ENCODE measurements at places on chromosomes 5 and 9. TPM values are rescaled to one million over a fixed set of nuclear protein-coding genes. Genes with fewer than 3 reads are reported as not detected.

DNA sequence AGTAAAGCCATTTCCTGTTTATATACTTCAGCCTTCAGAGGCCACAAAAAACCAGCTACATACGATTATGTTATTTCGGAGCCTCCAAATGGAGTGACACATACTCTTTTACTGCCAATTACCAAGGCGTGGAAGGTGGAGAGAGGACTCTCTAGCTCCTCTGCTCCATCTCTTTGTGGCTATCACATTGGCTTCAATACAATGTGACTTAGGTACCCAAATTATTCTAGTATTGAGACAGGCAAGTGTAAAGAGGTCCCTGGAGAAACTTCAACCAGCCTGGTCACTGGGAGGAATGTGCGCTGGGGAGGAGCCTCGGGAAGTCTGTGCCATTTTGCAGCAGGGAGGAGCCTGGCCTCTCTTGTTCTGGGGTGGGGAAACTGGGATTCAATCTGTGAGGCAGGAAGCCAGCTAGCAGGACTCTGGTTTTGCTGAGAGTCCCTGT lies 85.8 kb upstream of the TAS2R1 start:
- no peaks in the 10 kb centered on the region for H3K27me3 ChIP-seq
- DNase-seq = no peak
- H3K36me3 ChIP-seq = no peaks in the 10 kb centered on the region

GRCh38 chr9:100167915-100168654 lies 69.0 kb downstream of the INVS start:
- H3K4me3 ChIP-seq = no peak overlapping the region
- no peaks in the 10 kb centered on the region for H3K36me3 ChIP-seq
- no peak overlapping the region for H3K27ac ChIP-seq

GRCh38 chr5:11928909-11929308 lies 24.7 kb upstream of the CTNND2 start:
- H3K27me3 ChIP-seq = no peaks in the 10 kb centered on the region
- H3K4me3 ChIP-seq = no peak overlapping the region
- no peaks in the 10 kb centered on the region for H3K4me1 ChIP-seq

DNA sequence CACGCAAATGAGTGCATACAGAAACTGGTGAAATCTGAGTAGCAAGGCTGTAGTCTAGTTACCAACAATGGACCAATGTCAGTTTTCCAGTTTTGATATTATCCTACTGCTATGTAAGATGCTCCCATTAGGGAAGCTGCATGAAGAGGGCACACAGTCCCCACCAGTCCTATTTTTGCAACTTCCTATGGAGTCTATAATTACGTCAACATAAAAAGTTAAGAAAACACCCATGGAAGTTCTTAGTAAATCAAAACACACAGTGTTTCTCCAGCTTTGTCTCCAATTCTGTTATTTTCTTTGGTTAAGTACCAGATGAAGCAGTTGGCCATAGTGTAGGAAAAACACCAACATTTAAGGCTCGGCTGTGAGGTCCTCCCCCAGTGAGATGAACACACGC lies 58.7 kb downstream of the FAT2 start:
- peaks cover 5% of the 10 kb centered on the region for H3K27me3 ChIP-seq
- no peak for DNase-seq
- H3K4me1 ChIP-seq = no peaks in the 10 kb centered on the region
- no peak overlapping the region for H3K4me3 ChIP-seq
- H3K27ac ChIP-seq = no peak overlapping the region

- no peak for DNase-seq
- H3K4me3 ChIP-seq = no peak overlapping the region
- no peak overlapping the region for H3K27ac ChIP-seq
Measured at GRCh38 chr5:1297243-1297642, 2.4 kb upstream of the TERT start.

DNA sequence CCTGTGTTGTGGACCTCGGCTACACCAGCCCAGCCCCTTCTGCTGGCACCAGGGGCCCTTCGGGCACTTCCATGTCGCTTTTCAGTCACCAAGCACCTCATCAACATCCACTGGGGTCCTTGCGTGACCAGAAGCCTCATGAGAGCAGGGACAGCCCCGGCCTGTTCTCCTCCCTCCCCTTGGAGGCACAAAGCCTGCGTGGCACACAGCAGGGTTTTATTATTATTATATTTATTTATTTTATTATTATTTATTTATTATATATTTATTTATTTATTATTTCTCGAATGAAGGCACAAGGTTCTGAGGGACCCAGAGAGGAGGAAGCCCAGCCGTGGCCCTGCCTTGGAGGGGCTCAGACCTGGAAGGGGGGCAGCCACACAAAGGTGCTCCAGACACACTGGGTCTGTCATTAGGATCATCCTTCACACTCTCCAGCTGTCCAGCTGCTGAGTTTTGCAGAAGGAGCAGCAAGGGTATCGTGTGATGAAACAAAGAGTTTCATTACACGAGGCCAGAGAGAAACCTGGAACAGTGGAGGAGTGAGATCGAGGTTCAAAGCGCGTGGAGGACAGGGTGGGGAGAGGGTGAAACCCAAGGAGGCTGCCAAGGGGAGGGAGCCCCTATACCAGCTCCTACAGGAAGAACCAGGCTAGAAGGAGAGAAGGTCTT lies 5.2 kb downstream of the VAV2 start:
- H3K4me3 ChIP-seq = no peak overlapping the region
- H3K4me1 ChIP-seq = no peaks in the 10 kb centered on the region
- no peak overlapping the region for H3K27ac ChIP-seq
- no peaks in the 10 kb centered on the region for H3K36me3 ChIP-seq
- no peaks in the 10 kb centered on the region for H3K27me3 ChIP-seq
- no peak for DNase-seq

DNA sequence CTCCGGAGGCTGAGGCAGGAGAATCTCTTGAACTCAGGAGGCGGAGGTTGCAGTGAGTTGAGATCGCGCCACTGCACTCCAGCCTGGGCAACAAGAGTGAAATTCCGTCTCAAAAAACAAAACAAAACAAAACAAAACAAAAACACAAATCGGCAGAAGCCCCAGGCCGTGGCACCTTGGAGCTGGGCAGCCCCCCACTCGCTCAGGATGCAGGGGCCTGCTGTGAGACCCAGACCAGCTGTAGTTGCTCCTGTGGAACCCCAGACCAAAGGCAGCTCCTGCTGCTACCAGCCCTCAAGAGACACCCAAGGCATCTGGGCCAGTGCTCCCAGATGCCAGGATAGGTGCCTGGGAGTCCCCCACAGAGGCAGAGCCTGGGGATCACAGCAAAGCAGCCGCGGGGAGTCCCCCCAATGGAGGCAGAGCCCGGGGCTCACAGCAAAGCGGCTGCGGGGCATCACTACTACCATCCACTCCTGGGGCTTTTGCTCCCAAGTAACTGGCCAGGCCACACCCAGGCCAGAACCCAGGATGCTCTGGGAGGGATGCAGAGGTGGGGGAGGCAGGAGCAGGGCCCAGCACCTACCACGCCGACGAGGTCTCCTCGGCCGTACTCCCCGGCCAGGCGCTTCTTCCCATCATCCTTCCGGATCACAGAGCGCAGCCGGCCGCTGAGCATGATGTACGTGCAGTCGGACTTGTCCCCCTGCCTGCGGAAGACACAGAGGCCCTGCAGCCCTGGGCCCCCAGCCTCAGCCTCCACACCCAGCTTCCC lies 37.7 kb upstream of the NSMF start:
- H3K27me3 ChIP-seq = no peaks in the 10 kb centered on the region
- no peaks in the 10 kb centered on the region for H3K4me1 ChIP-seq
- no peak overlapping the region for H3K4me3 ChIP-seq
- no peak overlapping the region for H3K27ac ChIP-seq
- H3K36me3 ChIP-seq = peaks cover 4% of the 10 kb centered on the region

GRCh38 chr9:78311886-78312524 lies 15.1 kb downstream of the PSAT1 start:
- no peak for DNase-seq
- no peaks in the 10 kb centered on the region for H3K27me3 ChIP-seq
- H3K27ac ChIP-seq = no peak overlapping the region
- H3K36me3 ChIP-seq = no peaks in the 10 kb centered on the region
- no peaks in the 10 kb centered on the region for H3K4me1 ChIP-seq

DNA sequence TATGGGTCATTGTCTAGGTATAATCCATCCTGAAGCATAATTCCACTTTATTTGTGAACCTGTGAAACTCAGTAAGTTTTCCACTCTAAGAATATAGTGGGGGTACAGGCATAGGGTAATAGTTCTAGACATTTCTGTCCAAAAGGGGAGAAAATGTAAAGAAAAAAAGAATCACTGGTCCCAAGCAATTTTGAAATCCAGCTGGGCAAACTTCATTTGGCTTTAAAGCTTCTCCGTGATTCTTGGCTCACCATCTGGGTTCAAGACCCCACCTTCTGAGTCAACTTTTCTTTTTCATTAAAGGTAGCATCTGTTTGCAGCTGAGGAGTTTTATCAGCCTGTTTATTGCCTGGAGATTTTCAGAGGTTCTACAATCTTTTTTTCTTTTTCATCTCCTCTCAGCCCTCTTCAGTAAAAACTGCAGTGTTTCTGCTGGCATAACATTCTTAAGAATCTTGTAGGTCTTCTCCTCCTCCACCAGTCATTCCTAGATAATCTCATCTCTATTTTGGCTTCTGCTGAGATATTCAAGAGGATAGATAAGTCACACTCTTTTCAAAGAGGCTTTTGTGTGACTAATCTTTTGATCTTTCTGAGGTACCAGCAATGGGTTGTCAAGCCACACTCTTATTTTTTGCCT lies 126.1 kb upstream of the PITX1 start:
- H3K4me3 ChIP-seq = no peak overlapping the region
- H3K36me3 ChIP-seq = no peaks in the 10 kb centered on the region
- DNase-seq = no peak

GRCh38 chr5:146015001-146015400 lies 78.6 kb downstream of the SH3RF2 start:
- no peak overlapping the region for H3K4me3 ChIP-seq
- DNase-seq = no peak
- H3K27ac ChIP-seq = no peak overlapping the region
- H3K27me3 ChIP-seq = no peaks in the 10 kb centered on the region
- no peaks in the 10 kb centered on the region for H3K36me3 ChIP-seq

- no peaks in the 10 kb centered on the region for H3K4me1 ChIP-seq
- no peaks in the 10 kb centered on the region for H3K27me3 ChIP-seq
- DNase-seq = no peak
- H3K36me3 ChIP-seq = no peaks in the 10 kb centered on the region
- no peak overlapping the region for H3K27ac ChIP-seq
Measured at GRCh38 chr5:167903659-167904058, 387.8 kb upstream of the WWC1 start.

FOXD4L4 gene
- 0.10 TPM for total RNA-seq

OTULINL gene
- total RNA-seq = 1.9 TPM

CDO1 gene
- total RNA-seq = 5.2 TPM

PCSK5 gene
- total RNA-seq = 6.6 TPM

SPARC gene
- total RNA-seq = 577 TPM

C9orf50 gene
- total RNA-seq = not detected

PCDHA11 gene
- 0.08 TPM for total RNA-seq

Measured in heart left ventricle (tissue), 16 donors.